Articular chondrocyte of knee joint (primary cell): ENCODE measurements at places on chromosomes 16 and 17. TPM values are rescaled to one million over a fixed set of nuclear protein-coding genes. Genes with fewer than 3 reads are reported as not detected.

Gene ETV4
- total RNA-seq = 0.26 and 0.32 TPM in 2 replicates

Gene TBC1D16
- total RNA-seq = 23.9 and 29.1 TPM in 2 replicates

Gene DUSP3
- 52.2 and 58.4 TPM in 2 replicates for total RNA-seq

Gene PCGF2
- 3.5 and 3.8 TPM in 2 replicates for total RNA-seq

Gene GRAP
- under 0.01 TPM in 1 of 2 replicates, not detected in the other for total RNA-seq

Gene BRICD5
- 0.22 and 0.91 TPM in 2 replicates for total RNA-seq

Gene NME3
- 21.7 and 29.3 TPM in 2 replicates for total RNA-seq

Gene PRRT2
- total RNA-seq = 2.4 and 3.5 TPM in 2 replicates

Gene SEPTIN1
- 0.11 TPM in 1 of 2 replicates, not detected in the other for total RNA-seq

Gene TMC8
- not detected in 2 replicates for total RNA-seq

Gene TLCD2
- total RNA-seq = 5.3 and 5.9 TPM in 2 replicates

Gene TMC7
- 1.4 and 2.5 TPM in 2 replicates for total RNA-seq

Gene ABCA10
- 1.2 and 2.9 TPM in 2 replicates for total RNA-seq

Gene ITGAX
- total RNA-seq = under 0.01 and 0.52 TPM in 2 replicates

Gene GIT1
- 22.9 and 24.0 TPM in 2 replicates for total RNA-seq

Gene CES5A
- not detected in 2 replicates for total RNA-seq

Gene ADAP2
- 0.22 and 0.39 TPM in 2 replicates for total RNA-seq

Gene C1QL1
- 1.1 and 2.4 TPM in 2 replicates for total RNA-seq

Gene SLC38A8
- not detected in 2 replicates for total RNA-seq

Gene CCL2
- 151 and 185 TPM in 2 replicates for total RNA-seq

Gene TP53TG3D
- 0.13 and 0.22 TPM in 2 replicates for total RNA-seq

Gene MYLK3
- total RNA-seq = 0.39 and 0.54 TPM in 2 replicates

Gene ASIC2
- 0.22 TPM in 1 of 2 replicates, not detected in the other for total RNA-seq

Gene CAPNS2
- 0.65 and 0.78 TPM in 2 replicates for total RNA-seq

Gene KLHL10
- total RNA-seq = 0.13 and 0.43 TPM in 2 replicates

Gene KRTAP2-2
- total RNA-seq = not detected in 2 replicates

Gene ARL5C
- not detected in 2 replicates for total RNA-seq

Gene SPATA22
- 1.3 TPM in 1 of 2 replicates, not detected in the other for total RNA-seq

Gene SLC5A11
- not detected in 2 replicates for total RNA-seq

Gene TMUB2
- total RNA-seq = 22.3 and 22.8 TPM in 2 replicates

Gene SDR42E2
- total RNA-seq = not detected in 2 replicates
